ENCODE measurements at places on chromosomes 2 and 18.

DNA sequence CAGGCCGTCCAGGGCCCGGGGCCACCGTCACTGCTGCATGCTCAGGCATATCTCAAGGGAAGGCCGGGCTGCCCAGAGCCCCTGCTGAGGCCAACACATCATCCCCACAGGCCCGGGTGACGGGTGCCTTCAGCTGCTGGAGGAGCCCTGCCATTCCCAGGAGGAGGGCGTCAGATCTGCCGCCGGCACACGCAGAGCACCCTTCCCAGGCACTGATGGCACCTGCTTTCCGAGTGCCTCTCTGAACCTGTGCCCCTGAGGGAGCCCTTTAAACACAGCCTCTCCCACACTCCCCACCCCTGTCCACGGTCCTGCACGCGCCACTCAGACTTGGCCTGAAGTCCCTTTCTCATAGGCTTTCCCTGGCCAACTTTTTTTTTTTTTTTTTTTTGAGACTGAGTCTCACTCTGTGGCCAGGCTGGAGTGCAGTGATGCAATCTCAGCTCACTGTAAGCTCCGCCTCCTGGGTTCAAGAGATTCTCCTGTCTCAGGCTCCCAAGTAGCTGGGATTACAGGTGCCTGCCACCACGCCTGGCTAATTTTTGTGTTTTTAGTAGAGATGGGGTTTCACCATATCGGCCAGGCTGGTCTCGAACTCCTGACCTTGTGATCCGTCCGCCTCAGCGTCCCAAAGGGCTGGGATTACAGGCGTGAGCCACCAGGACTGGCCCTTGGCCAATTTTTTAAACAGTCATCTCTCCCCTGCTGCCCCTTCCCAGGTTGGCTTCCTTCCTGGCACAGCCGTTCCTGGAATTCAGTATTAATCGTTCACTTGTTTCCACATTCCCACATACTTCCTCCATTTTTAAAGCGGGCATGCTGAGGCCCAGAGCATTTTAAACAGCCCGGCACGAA is 211.7 kb downstream of the NDUFA10 start:
- DNase-seq, result no peak

DNA sequence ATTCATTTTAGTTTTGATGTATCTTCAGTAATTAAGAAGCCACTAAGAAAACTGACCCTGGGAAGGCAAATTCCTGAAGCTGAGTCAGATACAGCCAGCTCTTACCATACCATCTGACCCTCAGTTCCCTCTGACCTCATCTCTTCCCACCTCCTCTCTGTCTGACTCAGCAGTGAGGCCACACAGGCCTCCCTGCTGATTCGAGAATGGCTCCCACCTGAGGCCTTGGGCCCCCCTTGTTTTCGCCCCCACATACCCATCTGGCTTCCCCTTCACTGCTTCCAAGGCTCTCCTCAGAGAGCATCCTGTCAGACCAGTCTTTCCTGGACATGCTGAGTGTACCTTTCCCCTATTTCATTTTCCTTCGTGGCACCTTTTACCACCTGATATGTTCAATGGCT is 71.0 kb upstream of the CYP1B1 start:
- no peak for DNase-seq

DNA sequence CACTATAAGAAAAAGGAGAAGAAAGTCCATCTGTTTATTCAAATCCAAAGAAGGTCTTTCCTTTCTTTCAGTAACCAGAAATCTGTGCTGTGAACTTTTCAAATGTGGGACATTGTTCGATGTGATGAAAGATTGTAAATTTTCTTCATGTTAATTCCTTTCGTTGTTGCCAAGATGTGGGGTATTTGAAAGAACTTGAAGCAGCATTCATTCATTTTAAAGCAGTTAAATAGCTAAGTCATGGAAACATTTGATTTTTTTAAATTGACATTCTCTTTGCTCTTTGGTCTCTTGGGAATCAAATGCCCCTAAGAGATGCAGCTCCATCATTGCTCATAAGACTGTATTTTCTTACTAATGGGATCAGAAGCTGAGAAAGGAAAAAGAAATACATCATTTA is 93.7 kb upstream of the EHBP1 start:
- no peak for DNase-seq

- DNase-seq, result no peak
Measured at GRCh38 chr18:59904011-59904601, 4.3 kb downstream of the PMAIP1 start.

DNA sequence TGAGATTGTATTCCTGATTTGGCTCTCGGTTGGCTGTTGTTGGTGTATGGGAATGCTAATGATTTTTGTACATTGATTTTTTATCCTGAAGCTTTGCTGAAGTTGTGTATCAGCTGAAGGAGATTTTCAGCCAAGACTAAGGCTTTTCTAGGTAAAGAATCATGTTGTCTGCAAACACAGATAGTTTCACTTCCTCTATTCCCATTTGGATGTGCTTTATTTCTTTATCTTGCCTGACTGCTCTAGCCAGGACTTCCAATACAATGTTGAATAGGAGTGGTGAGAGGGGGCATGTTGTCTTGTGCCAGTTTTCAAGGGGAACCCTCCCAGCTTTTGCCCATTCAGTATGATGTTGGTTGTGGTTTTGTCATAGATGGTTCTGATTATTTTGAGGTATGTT is 90.4 kb downstream of the CYP26B1 start:
- DNase-seq, result no peak

DNA sequence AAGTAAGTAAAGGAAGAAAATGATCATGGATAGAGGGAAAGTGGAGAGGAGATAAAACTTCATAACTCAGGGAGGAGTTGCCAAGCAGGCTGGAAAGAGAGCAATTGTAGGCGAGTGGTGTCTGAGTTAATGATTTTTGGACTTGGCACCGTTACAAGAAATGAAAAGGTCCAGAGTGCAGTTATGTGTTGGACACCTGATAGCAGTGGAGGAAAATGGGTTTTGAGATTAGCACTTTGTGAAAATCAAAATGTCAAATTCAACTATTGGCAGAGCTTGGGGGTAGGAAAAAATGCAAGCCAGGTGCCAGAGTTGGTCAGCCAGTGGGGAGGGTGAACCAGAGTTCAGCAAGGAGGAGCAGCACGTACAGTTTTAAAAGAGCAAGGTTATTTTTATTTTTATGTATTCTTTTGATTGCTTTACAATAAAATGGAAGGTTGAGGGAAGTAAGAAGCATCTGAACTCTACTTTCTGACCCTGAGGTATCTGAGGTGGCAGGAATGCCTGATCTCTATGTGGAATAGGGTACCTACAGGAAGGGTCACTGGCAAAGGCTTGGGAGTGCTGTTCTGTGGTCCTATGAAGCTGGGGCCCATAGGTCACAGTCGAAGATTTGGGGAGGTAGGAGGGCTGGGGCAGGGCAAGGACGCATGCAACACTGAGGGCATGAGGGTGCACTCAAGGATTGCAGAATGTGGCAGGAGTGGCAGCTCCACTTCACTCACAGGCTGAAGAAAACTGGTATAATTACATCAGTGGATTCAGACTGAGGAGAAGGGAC is 127.5 kb downstream of the CD8B2 start:
- DNase-seq, result no peak

- DNase-seq, result no peak
Measured at GRCh38 chr2:19051203-19051831, 307.1 kb downstream of the OSR1 start.

GRCh38 chr2:1186421-1186820 is 226.8 kb upstream of the TPO start:
- no peak for DNase-seq

DNA sequence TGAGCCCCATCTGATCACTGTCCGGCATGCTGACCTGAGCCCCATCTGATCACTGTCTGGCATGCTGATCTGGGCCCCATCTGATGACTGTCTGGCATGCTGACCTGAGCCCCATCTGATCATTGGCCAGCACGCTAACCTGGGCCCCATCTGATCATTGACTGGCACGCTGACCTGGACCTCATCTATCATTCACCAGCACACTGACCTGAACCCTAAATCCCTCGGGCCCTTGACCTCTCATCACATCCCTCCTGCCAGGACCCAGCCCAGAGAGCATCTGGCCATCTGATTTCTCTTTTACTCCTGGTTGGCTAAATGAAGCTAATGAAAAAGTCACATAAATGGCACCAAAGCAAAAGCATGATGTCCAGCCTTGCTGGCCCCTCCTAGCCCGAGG is 207.1 kb downstream of the NDUFA10 start:
- no peak for DNase-seq

- no peak for DNase-seq
Measured at GRCh38 chr2:5691221-5691984, 781 bp upstream of the SOX11 start.

DNA sequence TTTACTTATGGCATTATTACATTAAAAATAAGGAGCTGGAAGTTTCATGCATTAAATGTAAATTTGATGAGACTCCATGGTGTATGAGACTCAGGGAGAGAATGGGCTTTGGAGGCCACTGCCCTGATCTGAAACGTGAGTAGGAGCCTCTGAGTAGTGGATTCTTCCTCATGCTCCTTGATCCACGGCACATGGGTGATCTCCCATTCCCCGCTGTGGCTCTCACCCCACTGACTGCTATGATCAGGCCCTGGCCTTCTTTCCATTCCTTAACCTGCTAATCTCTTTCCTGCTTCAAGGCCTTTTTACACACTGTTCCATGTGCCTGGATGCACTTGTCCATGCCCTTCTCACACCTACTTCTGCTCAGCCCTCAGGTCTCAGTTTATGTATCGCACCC is 68.4 kb downstream of the SMAD7 start:
- DNase-seq, result no peak

DNA sequence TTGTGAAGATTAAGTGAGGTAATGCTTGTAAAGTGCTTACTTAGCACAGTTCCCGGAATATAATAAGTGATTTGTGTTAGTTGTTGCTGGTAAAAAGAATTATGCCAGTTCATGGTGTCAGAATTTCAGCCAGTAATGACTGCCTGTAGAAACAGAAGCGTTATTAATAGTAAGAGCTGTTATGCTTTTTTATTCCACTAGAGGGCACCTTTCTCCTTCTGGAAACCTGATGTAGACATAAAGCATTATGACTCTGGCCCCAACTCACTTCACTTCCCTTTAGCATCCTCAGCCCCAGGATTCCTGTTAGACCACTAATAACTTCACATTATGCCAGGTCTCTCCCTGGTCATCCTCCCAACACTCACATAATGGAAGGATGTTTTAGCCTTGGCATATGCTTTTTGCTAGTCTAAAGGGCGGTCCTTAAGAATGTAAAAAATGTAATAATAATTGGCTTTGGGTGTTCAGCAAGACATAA is 34.9 kb downstream of the C18orf54 start:
- DNase-seq, result no peak

GRCh38 chr2:99111236-99111635 is 30.3 kb upstream of the C2orf15 start:
- DNase-seq, result no peak

- DNase-seq, result no peak
Measured at GRCh38 chr2:183079139-183079775, 710 bp downstream of the DUSP19 start.

DNA sequence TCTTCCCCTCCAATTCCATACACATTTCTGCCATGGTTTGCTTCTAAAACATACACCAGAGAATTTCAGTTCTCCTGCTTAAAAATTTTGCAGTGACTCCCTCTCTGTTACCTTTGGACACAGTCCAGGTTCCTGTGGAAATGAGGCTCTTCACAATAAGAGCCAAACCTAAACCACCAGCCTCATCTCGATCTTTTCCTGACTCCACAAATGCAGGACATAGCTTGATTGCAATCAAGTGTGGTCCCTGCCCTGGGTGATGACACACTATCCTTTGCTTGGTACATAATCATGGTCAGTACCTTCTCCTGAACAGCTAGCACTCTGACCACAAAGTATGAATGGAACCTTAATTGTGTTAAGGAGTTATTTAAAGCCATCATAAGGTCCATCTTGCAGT is 134.9 kb upstream of the CHAC2 start:
- DNase-seq, result no peak

DNA sequence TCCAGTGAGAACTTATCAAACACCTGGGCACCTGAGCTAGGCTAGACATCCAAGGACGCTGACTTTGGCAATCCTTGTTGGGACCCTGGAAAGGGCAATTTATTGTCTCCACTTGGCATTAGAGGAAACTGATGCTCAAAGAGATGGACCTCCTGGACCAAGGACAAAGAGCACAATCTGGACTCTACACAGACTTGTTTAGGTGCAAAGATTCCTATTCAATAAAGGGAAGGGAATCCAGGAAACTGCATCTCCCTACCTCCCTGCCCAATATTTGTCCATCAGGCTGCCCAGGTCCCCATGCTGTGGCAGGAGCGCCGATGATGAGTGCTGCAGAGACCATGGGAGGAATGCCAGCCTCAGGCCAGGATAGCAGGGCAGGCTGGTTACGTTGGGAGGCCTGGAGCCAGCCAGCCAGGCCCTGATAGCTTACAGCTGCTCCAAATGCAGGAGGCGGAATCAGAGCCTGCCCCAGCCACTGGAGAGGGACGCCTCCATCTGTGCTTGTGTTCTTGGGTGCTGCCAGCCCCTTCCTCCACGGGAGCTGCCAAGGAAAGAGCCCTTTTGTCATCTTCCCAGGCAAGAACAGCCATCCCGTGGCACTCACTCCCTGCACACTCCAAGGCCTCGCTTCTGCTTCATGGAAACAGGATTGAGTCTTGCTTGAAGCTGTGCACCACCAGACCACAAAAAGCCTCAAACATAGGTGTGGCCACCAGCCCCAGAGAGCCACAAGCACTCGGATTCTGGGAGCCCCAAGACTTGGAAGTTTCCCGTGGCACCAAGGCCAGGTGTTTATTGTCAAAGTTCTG is 60.0 kb downstream of the HS1BP3 start:
- DNase-seq, result no peak

- DNase-seq, result no peak
Measured at GRCh38 chr2:79446313-79446712, 66.5 kb upstream of the CTNNA2 start.

DNA sequence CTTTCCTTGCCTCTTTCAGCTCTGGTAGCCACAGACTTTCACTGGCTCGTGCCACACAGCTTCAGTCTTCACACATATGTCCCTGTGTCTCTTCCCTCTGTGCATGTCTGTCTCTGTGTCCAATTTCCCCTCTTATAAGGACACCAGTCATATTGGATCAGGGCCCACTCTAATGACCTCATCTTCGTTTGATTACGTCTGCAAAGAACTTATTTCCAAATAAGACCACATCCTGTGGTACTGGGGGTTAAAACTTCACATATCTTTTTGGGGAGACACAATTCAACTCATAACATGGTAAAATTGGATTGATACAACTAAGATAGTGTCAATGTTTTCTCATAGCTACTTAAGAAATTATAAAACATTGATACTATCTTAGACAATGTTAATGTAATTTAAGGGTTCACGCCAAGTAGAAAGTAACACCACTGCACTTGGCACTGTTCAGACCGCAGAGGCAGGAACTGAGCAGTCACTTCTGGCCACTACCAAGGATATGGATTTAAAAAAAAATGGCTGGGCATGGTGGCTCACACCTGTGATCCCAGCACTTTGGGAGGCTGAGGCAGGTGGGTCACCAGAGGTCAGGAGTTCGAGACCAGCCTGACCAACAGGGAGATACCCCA is 119.6 kb upstream of the EPAS1 start:
- no peak for DNase-seq

DNA sequence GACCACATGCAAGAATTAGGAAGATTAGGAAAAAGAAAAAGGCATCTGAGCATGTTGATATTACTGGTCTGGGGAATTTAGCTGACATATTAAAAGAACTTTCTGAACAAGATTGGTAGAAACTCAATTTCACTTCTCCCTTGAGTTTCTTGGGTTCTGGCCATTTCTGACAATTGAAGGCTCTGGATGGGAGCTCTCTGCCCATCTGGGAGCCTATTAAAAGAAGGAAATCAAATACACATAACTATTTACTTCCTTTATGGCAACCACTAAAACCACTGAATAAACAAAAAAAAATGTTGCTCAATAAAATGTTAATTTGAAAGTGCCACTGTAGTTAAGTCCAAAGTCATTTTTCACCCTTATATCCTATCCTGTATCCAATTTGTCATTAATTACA is 216.8 kb upstream of the HNMT start:
- no peak for DNase-seq

- DNase-seq, result no peak
Measured at GRCh38 chr2:16666449-16666801, 791 bp upstream of the CYRIA start.

All from stimulated activated CD4-positive, alpha-beta T cell treated with anti-CD3 and anti-CD28 coated beads, Interleukin-12 subunit alpha, Interleukin-12 subunit beta, amount 100 ng/mL, for 4 hours (primary cell).